Suppressor macrophage (primary cell): ENCODE measurements at places on chromosomes 3 and 15.

- no peak for DNase-seq
Observed at GRCh38 chr3:115165266-115165665, 18.2 kb upstream of the ZBTB20 start.

DNA sequence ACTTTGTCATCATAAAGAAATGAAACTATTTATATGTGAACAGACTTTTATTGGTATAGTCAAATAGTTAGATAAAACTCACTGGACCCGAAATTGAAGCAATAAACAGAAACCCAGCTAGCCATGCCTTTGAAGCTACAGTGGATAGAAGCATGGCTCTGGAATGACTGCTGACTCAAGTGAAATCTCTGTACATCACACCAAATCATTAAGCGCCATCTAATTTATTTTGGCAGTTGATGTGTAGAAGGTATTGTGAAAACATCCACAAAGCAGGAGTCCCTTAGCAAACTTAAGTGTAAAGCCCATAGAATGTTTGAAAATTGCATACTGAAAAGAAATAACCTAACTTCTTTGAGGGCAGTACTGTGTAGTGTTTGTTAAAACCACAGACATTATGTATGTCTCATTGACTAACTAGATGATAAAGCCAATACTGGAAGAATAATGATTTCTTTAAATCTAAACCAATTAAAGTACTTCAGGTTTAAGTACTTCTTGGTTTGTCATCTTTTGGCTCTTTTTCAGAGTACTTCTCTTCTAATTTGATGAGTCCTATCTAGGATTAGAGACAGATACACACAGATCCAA lies 42.8 kb upstream of the FBXL22 start:
- no peak for DNase-seq

DNA sequence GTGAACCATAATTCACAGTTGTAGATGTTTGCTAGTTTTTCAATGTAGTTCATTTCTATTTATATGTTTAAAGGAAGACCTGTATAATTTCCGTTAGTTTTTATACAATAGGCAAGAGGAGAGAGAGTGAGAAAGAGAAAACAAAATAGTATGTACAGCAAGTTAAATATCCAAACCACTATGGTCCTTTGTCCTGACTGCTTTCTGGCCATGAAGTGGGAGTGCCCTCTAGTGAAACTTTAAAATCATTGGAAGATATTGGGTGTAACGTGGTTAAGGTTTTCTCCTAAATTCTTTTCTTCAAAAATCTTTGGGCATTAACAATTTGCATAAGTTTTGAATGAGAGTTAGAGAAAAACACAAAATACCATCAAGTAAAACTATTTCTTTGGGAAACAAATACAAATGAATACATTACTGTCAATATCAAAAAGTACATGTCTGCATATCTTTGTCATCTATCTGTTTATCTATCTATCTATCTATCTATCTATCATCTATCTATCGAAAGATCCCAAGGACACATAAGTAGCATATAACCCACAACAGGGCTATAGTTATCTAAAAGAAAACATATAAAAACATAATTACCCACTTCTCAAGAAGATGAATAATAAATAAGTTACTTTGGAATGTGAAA lies 534.6 kb upstream of the ATP11B start:
- no peak for DNase-seq

- peak; percentile 29 for DNase-seq
Observed at GRCh38 chr3:156705761-156706616, 31.6 kb downstream of the TIPARP start.

DNA sequence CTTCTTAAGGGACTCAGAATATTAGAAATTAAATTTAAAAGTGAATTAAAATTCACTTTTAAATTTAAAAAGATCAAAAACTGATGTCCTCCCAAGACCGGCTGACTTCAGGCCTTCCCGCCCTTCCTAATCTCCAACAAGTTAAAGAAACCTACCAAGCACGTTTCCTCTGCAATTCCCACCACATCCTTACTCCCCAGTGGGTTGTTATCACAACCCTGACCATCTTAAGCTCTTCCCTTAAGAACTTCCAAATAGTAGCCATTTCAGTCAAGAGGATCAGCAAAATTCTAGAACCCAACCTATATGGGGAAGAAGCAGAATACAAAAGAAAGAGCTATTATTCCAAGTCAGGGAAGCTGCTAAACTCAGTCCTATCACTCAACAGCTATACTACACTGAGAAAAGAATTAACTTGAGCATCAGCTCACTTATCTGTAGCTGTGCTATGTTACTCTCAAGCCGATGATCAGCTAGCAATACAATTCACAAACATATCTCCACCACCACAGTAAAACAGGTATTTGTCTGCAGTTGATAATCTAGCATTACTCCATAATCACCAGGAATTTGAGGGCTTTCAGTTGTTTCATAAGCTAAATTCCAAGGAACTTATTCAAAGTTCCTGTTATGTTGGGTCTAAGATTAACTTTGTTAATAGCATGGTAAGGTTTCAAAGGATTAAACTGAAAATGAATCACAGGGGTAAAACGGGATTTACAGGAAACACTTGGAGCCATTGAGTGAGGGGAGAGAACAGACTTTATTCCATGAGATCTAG lies 14.3 kb downstream of the ABCC5 start:
- no peak for DNase-seq

- DNase-seq = no peak
Observed at GRCh38 chr15:94538280-94538679, 306.9 kb downstream of the MCTP2 start.

- DNase-seq = no peak
Observed at GRCh38 chr15:29888646-29889045, 66.4 kb upstream of the TJP1 start.

DNA sequence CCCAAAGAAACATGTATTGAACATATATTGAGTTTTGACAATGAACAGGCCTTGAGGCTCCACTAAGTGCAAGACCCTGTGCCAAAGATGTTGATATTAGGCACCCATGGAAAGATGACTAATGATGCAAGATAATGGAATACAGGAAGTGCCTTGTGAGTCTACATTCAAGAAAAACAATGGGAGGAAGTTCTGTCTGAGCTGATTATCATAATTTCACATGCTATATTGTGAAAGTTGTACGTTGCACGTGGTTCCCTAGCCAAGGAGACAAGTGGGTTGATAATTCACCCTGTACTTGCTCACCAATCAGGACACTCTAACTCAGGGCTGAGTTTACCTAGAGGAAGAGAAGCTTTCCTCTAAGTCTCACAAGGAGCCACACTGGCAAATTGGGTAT lies 186.9 kb upstream of the STAC start:
- no peak for DNase-seq

DNA sequence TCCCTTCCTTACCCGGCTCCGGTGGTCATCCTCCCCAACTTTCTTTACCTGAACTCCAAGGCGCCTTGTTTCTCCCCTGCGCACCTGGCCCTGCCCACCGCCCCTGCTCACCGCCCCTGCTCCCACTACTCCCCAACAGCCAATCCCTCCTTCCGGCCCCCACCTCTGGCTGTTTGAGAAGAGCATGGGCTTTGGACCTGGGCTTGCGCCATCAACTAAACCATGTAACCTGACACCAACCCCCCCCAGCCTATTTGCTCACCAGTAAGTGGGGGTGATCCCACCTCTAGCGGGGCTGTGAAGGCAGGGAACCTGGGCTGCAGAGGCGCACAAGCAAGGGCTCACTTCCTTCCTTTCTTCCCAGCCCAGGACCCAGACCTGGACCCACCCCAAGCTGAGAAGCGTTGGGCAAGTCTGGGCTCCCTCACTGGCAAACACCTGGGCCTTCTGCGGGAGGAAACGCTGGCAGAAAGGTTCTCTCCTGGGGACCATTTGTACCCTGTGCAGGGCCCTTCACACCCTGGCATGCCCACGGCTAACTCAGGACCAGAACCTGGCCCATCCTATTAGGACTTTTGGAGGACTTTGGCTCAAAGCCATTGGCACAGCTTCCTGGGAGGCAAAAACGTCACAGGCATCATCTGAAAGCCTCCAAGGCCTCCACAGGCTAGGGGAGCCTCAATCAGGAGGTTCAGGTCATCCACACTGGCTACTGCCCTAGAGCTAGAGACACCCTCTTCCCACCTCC lies at the start of gene PLXNB1:
PLXNB1 (minus strand) TSS at position 127 of the 748 bp plus-strand sequence. CDS start 5,475 bp downstream, outside the sequence.
- no peak for DNase-seq

- peak; percentile 32 for DNase-seq
Observed at GRCh38 chr3:134211797-134212196, 38.9 kb downstream of the RYK start.

GRCh38 chr15:84934942-84935729 lies 46.5 kb upstream of the PDE8A start:
- no peak for DNase-seq

DNA sequence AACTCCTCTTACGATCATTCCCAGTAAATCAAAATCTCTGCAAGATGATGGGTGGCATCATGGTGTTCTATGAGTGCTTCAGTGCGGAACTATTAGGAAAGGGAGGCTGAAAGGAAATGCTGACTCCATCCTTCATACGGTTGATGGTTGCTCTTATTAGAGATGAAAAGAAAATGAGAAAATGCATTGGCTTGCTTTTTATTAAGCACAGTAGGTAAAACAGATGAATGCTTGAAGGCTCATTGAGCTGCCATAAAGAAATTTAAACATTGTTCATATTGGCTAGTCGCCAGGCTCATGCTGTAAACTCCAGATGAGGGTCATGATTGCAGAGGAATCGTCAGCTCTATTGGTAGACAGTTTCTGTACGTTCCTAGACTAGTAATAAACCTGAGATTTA lies 115.8 kb downstream of the EPHA3 start:
- no peak for DNase-seq
